ENCODE measurements at places on chromosomes 11 and 22.

DNA sequence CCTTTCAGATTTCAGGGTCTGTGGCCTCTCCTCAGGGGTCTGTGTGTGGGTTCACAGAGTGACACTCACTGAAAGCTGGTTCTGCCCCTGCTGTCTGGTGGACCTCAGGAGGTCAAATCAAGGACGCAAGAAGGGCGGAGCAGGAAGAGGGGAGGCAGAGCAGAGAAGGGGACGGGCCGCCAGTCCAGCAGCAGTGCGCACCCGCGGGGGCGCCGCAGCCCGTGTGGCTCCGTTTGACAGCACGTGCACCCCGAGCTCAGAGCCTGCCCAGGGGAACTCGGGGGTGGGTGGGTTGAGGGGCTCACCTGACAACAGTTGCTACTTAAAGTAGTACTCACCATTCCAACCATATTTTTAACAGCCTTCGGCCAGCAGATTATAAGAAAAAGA is 71.4 kb upstream of the PITPNB start:
- no peak for DNase-seq

DNA sequence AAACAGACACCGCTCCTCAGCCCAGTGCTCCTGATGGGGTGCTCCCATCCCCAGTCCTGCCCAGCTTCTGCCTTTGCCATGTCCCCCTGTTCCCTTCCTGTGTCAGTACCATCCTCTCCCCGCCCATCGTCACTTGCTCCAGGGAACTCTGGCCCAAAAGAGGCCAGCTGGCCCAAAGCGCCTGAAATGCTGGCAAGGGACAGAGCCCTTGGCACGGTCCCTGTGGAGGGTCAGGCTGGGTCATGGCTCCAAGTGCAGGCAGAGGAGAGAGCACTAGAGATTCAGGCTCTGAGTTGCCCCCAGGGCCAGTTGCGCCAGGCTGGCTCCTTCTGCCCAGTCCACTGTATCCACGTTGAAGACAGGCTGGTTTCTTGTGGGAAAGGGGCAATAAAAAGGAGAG is 8.4 kb upstream of the HDHD5 start:
- DNase-seq: no peak

DNA sequence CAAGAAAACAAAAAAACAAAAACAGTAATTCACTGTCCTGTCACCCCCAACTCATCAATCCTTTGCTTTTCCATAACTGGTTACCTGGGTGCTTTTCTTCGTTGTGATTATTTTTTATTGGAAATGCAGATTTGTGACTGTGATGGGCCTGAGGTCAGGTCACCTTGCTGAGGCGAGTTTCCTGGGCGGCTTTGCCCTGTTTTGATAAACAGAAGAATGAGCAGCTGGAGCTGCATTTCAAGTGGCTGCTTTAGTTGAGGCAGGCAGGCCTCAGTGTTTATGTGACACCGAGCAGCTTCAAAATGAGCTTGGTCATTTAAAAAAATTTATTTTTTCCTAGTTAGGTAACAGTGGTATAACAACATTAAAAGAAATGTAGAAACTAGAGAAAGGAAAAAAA is 22.2 kb downstream of the PTPRJ start:
- no peak for DNase-seq

- DNase-seq: no peak
Measured at GRCh38 chr11:85766721-85767161, 44.2 kb downstream of the SYTL2 start.

- no peak for DNase-seq
Measured at GRCh38 chr22:29483254-29483653, 3.2 kb downstream of the NEFH start.

DNA sequence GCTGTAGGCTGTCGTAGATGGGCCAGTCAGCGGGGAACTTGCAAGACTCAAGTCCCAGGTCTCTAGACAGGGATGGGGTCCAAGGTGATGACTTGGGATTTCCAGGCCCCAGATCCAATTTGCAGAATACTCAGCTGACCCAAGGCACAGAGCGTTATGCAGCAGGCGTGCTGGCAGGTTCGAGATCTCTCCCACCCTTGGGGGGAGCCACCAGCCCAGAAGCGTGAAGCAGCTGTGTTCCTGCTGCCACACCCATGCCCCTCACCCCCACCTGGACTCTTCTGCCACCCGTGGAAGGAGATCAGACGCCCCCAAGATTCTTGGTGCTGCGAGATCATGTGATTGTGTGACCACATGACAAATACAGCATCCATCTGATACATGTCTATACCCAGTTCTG is 142.6 kb downstream of the BRD1 start:
- no peak for DNase-seq

- DNase-seq: no peak
Measured at GRCh38 chr11:112628676-112629075, 332.5 kb upstream of the NCAM1 start.

GRCh38 chr22:26767351-26768155 is 110.2 kb downstream of the MIAT start:
- DNase-seq: no peak

- DNase-seq: no peak
Measured at GRCh38 chr11:107018902-107019493, 722 bp upstream of the GUCY1A2 start.

GRCh38 chr22:48923165-48923865 is 904.4 kb downstream of the BRD1 start:
- no peak for DNase-seq

DNA sequence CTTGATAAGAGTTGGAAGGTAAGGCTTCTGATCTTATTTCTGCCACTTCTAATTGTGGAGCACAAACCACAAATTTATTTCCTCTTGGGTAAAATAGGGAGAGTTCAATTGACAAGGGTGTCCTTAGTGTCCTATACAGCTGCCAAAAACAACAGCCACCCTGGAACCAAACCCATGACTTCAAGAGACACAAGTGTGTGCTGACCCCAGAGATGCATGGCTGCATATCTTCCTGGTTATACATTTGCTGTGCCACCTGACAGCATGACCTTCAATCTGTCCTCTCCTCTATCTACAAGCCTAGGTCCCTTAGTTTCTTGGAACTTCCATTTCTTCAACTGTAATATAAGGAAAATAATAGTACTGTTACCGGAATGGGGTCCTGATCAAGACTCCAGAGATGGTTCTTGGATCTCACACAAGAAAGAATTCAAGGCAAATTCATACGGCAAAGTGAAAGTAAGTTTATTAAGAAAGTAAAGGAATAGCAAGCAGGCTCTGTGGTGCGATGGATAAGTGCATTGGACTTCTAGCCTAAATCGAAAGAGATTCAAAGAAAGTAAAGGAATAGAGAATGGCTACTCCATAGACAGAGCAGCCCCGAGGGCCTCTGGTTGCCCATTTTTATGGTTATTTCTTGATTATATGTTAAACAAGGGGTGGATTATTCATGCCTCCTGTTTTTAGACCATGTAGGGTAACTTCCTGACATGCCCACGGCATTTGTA is 15.5 kb upstream of the TMEM123 start:
- no peak for DNase-seq

GRCh38 chr11:126512741-126513715 is 157.5 kb downstream of the ST3GAL4 start:
- DNase-seq: no peak

- no peak for DNase-seq
Measured at GRCh38 chr11:32893343-32894148, 935 bp downstream of the QSER1 start.

GRCh38 chr22:21855676-21856075 is 11.8 kb downstream of the MAPK1 start:
- no peak for DNase-seq

DNA sequence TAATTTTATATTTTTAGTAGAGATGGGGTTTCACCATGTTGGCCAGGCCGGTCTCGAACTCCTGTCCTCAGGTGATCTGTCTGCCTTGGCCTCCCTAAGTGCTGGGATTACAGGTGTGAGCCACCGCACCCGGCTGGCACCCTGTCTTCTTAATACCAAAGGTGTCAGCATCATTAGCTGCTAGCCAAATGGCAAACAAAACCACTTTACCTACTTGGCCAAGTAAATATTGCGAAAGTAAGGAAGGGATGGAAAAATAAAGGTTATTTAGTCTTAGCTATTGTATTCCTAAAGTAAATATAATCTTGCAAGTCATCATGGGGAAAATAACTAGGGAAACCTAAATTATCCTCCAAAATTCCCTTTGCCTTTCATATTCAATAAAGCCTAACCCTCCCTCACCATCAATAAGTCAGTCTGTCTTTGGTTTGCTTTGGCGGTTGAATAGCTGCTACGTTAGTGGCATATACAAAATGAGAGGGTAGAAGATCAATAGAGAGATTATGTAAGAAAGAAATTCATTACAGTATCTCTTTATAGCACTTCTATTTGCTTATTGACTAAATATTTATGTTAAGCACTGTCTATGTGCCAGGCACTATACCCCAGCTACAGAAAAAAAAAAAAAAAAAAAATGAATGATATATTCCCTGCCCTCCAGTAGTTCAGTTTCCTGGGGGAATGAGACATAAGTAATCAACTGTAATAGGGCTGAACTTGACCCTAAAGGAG is 40.2 kb upstream of the CFAP300 start:
- DNase-seq: no peak

DNA sequence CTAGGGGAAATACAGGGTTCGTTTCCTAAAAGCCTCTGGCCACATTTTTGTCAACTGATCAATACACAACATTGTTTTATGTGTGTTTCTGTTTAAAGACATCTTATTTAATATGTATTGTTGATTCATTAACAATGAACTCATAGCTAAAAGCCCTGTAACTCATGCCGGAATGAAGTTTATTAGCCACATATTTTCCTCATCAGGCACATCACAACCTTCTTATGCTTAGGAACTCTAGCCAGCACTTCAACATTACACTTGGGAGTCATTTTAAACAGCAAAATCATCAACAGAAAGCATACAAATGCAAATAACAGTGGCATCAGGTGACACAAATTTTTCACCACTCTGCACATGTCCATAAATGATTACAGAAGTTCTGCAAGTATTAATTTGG is 15.1 kb upstream of the BLID start:
- DNase-seq: no peak

DNA sequence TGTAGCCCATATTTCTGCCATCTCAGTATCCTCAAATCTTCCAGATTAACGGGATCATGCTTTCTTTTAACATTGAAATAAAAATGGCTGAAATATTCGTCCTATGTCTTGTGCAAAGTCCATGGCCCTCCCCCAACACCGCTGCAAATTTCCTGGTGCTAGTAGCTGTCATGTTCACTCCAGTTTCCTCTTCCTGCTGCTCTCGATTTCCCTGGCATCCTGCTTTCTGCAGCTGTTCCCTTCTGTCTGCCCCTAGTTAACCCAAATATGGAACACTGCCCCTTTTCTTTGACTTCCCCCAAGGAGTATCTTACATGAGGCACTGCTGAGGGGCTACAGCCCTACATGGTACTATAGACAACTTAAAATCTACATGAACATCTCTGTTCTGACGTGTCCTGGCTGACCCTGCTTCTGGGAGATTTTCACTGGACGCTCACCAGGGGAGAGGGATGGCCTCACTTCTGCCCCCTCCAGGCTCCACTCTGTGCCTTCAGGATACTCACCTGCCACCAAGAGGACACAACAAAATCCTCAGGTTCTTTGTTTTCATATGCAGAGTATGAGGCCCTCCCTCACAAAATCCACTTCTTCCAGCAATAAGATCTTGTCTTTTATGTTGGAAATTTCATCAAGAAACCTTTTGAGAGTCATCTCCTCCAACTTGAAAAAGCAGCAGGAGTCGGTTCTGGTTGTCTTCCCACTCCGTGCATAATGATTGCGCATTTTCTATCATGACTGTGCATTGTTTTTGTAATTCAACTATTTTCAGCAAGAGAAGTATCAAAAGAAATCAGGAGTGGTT is 29.5 kb upstream of the SCUBE2 start:
- DNase-seq: no peak

GRCh38 chr11:58958500-58958899 is 19.2 kb downstream of the GLYATL1 start:
- no peak for DNase-seq
